Aorta (tissue), 5 donors: ENCODE measurements at places on chromosomes 3 and 15.

DNA sequence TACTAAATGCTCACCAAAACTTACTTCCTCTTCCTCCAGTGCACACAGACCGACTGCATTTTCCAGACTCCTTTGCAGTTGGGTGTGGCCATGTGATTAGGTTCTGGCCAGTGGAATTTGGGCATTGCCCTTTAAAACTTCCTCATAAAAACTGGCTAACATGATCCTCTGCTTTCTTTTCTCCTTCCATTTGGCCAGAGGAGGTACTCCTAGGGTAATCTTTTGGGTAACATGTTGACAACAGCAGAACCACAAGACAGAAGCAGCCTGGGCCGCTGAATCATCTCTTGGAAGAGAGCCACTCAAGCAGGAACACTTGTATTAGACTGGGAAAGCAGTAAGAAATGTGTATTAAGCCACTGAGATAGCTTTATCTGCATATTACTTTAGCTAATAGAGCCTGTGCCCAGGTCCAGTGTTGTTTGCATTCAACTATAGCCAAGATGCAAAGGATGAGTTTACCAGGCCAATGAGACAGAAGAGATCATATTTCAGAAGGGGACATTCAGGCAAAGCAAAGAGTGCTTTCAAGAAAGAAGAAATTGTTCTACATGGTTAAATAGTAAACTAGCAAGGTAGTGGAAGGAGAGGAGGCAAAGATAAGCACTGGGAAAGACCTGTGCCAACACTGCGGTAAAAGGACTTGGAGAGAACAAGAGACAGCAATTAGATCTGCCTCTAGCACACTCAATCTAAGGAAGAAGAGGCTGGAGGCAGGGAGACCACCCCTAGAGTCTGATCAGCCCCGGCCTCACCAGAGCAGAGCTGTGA lies 79.8 kb downstream of the PLCH1 start:
- no peaks in the 10 kb centered on the region for H3K27me3 ChIP-seq
- H3K4me3 ChIP-seq = no peak overlapping the region
- peak; percentile 73 for DNase-seq
- H3K27ac ChIP-seq = no peak overlapping the region
- no peaks in the 10 kb centered on the region for H3K4me1 ChIP-seq

GRCh38 chr3:158774965-158775364 lies 26.9 kb upstream of the MFSD1 start:
- no peaks in the 10 kb centered on the region for H3K27me3 ChIP-seq
- no peak overlapping the region for H3K27ac ChIP-seq
- H3K4me3 ChIP-seq = no peak overlapping the region

GRCh38 chr3:28326458-28326926 lies 22.0 kb upstream of the ZCWPW2 start:
- no peak overlapping the region for H3K27ac ChIP-seq
- H3K4me1 ChIP-seq = peaks cover 2% of the 10 kb centered on the region
- H3K4me3 ChIP-seq = no peak overlapping the region
- no peaks in the 10 kb centered on the region for H3K36me3 ChIP-seq

GRCh38 chr3:106048946-106049481 lies 180.2 kb upstream of the CBLB start:
- no peaks in the 10 kb centered on the region for H3K36me3 ChIP-seq
- DNase-seq = no peak
- H3K27me3 ChIP-seq = no peaks in the 10 kb centered on the region
- H3K27ac ChIP-seq = no peak overlapping the region
- H3K4me3 ChIP-seq = no peak overlapping the region
- no peaks in the 10 kb centered on the region for H3K4me1 ChIP-seq

DNA sequence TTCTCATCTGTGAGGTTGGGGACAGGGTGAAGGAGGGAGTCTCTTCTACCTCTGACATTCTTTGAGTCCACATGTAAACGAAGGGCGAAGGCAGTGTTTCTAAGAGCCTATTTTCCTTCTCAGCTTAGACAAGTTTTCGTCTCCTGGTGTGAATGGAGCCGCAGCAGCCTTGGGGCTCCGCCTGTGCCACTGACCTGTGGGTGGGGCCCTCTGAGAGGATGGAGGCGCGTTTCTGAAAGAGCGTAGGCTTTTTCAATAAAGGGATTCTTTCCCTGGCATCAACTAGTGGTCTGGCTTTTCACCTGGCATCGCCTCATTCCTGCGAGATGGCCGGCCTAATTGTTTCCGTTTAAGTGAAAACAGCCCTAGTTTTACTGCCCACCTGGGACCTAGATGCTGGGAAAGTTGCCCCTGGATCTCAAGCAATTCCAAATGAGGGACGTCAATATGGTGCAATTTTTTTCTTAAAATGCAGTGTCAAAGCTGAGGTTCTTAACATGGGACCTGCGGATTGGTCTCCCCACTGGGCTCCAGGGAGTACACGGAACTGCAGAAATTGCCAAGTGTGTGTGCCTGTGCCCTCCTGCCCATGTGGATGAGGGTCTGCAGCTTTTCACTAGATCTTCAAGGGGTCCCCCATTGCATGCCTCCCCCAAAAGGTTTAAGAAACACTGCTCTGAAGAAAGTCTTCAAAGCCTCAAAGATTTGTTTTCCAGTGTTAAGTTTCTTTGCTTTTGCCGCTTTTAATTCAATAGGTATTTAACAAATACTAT lies 958 bp downstream of the GLDN start:
- no peak overlapping the region for H3K27ac ChIP-seq
- peak overlapping the region; percentile 43 for H3K4me3 ChIP-seq
- H3K36me3 ChIP-seq = no peaks in the 10 kb centered on the region
- no peaks in the 10 kb centered on the region for H3K4me1 ChIP-seq
- no peaks in the 10 kb centered on the region for H3K27me3 ChIP-seq
- no peak for DNase-seq

DNA sequence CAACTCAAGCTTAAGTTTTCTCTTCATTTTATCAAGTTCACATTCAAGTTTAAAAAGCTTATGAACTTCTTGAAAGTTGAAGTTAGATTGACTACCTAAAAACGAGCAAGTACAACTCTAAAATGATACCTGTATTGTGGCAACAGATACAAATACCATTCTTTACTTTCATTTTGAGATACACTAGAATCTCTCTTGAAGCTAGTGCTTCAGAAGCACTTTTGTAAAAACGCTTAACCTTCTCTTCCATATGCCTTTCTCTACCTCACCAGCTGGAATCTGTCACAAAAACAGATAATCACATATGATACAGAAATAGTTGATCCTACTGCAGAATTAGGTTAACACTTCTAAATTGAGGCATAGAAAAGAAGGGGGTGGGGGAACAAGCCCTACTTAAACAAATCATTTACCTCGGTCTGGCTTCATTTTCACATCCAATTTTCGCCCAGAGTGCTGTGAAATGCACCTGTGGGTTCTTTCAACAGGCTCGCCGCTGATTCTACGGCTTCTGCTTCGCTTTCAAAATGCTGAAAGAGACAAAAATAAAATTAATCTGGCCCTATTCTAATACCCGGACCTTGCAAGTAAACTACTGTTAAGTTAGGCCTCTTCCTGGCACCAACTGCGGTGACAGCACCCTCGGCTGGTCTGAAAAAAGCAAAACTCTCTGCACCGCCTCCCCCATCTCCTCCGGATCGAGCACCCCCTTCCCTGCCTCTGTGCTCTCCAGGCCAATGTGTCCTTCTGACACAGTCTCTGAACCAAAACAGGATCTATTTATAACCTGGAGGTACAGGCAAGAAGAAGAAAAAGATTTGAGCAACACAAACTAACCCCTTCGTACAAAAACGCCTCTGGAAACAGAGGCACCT lies 1.4 kb downstream of the ATOSA start:
- H3K36me3 ChIP-seq = no peaks in the 10 kb centered on the region
- peak overlapping the region; percentile 62 for H3K27ac ChIP-seq
- peak; percentile 81 for DNase-seq
- peak overlapping the region; percentile 74 for H3K4me3 ChIP-seq

GRCh38 chr3:147359177-147360050 lies 46.9 kb downstream of the ZIC4 start:
- no peak overlapping the region for H3K4me3 ChIP-seq
- no peaks in the 10 kb centered on the region for H3K27me3 ChIP-seq
- H3K4me1 ChIP-seq = no peaks in the 10 kb centered on the region
- no peak for DNase-seq
- H3K36me3 ChIP-seq = no peaks in the 10 kb centered on the region

DNA sequence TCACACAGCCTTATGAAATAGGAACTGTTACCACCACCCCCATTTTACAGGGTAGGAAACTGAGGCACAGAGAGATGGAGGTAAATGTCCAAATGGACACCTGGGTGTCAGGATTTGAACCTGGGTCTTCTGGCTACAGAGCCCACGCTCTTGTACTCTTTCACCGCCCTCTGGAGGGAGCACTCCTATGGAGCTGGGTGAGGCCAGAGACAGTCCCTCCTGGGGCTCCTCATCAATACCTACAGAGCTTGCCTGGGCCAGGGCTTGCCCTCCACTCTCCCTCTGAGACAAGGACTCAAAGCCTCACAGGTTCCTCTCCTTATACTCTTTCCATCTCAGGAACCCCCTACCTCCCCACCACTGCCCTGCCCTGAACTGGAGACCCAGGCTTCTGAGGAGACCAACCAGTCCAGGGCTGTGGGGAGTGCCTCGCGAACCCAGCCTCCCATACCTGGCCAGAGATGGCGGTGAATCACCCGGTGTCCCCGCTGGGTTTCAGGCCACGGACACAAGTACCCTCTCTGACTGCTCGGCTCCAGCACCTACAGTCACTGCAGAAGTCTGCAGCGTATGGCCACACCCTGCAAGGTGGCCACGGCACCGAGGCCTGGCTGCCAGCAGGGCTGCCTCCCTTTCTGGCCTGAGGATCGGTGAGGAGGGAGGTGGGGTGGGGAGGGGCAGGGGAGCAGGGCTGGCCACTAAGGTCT lies 22.1 kb upstream of the ATP2B2 start:
- no peaks in the 10 kb centered on the region for H3K36me3 ChIP-seq
- no peaks in the 10 kb centered on the region for H3K4me1 ChIP-seq
- no peaks in the 10 kb centered on the region for H3K27me3 ChIP-seq
- DNase-seq = no peak
- H3K27ac ChIP-seq = no peak overlapping the region
- H3K4me3 ChIP-seq = no peak overlapping the region

GRCh38 chr15:74682954-74683353 lies 12.9 kb downstream of the EDC3 start:
- DNase-seq = no peak
- no peaks in the 10 kb centered on the region for H3K36me3 ChIP-seq
- H3K4me3 ChIP-seq = no peak overlapping the region
- no peaks in the 10 kb centered on the region for H3K27me3 ChIP-seq

DNA sequence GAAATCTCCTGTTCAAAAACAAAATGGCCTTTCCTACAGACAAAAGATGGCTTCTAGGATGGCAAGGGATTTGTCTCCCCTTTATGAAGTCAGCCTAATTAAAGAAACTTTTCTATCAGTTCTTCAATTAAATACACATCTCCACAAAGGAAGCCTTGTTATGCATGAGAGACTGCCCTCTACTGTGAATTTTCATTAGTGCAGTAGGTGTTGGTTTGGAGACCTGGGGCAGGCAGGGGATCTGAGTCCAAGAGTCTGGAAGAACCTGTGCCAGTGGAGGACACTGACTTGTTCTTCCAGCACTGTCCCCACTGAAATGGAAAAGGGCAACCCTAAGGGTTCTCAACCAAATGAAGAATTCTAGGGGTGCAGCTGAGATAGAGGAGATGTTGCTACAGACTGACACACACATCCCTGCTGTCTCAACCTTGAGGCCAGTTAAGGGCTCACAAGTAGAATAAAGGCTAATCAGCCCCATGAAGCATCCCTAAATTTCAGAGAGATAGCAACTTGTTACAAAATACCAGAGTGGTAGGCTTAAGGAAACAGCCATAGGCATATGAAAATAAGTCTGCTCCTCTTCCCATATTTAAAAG lies 174.0 kb upstream of the PRICKLE2 start:
- H3K27ac ChIP-seq = no peak overlapping the region
- DNase-seq = no peak
- no peak overlapping the region for H3K4me3 ChIP-seq
- H3K27me3 ChIP-seq = no peaks in the 10 kb centered on the region
- H3K4me1 ChIP-seq = no peaks in the 10 kb centered on the region
- no peaks in the 10 kb centered on the region for H3K36me3 ChIP-seq

GRCh38 chr3:44833394-44833793 lies 28.3 kb upstream of the TMEM42 start:
- no peak overlapping the region for H3K27ac ChIP-seq
- no peaks in the 10 kb centered on the region for H3K27me3 ChIP-seq
- H3K36me3 ChIP-seq = no peaks in the 10 kb centered on the region
- DNase-seq = no peak
- H3K4me1 ChIP-seq = no peaks in the 10 kb centered on the region
- no peak overlapping the region for H3K4me3 ChIP-seq

DNA sequence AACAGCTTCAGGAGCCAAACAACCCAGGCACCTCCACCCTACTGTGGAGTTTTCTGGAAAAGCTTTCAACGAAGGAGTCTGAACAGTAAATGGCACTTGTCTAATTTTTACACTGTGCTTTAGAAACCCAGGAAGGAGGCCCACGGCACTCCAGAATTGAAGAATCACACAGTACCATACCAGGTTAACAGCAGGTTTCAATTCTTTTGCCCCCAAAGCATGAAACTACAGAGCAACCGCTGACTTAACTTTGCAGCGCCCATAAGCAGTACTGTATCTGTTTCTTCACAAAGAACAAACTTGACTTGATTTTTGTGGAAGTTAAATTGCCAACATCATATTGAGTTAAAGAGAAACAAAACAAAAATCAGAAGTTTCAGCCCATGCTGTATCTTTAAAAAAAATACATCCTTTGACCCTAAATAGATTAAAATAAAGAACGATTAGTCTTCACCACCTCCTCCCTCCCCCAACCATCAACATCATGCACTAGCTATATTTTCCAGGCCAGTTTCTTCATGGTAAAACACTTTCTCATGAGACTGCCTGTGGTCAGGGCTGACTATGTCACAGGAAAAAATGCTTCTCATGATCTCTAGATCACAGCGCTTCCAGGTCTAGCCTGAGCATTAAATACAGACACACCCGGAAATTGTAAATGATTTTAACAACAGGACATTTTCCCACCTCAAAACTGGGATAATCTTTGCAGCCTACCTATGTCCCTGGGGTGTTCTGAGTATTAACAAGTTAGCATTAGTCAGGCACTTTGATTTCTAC lies 456.3 kb downstream of the FOXP1 start:
- H3K4me1 ChIP-seq = peaks cover 5% of the 10 kb centered on the region
- H3K27me3 ChIP-seq = no peaks in the 10 kb centered on the region
- peak overlapping the region; percentile 89 for H3K4me3 ChIP-seq

DNA sequence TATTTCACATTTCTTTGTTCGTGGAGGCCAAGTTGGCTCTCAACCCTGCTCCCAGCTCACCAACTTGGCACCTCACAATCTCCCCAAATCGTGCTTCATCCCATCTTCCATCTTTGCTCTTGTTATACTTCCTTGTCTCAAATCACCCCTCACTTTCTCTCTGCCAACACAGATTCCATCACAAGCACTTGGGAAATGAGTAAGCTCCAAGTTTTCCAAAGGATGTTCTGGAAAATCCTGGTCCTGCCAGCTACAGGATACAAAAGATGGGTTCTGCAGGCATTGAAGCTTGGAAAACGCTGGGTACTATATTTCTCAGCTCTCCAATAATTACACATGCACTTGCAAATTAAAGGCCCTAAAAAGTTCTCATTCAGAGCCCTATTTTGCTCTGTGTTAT lies 4.1 kb upstream of the TM4SF4 start:
- no peak for DNase-seq
- no peak overlapping the region for H3K27ac ChIP-seq
- H3K4me1 ChIP-seq = peaks cover 14% of the 10 kb centered on the region
- H3K36me3 ChIP-seq = no peaks in the 10 kb centered on the region
- H3K27me3 ChIP-seq = no peaks in the 10 kb centered on the region
- no peak overlapping the region for H3K4me3 ChIP-seq
